NCI-H526 (cell line): ENCODE measurements at places on chromosomes 13 and 19.

- DNase-seq = no peak
Observed at GRCh38 chr13:22839603-22840530, 340.9 kb upstream of the SGCG start.

DNA sequence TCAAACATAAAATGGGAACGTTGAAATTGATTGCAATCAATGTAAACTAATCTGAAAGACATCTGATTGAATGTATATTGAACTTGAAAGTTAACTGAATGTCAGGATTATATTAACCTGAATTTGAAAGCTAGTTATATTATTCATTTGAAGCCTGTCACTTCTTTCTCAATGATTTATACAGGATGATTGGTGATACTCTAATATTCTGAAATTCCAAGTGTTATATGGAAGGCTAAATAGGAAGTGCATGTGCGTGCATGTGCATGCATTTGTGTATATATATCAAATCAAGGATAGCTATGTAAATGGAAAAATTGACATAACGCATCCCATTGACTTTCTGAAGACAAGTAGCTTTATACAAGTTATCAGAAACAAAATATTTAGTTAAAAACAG, 143.3 kb downstream of the LMO7 start:
- DNase-seq = no peak

GRCh38 chr19:43957891-43958290, 6.9 kb downstream of the ZNF221 start:
- DNase-seq = no peak

GRCh38 chr19:45040059-45040771, 1.4 kb downstream of the CLASRP start:
- no peak for DNase-seq

DNA sequence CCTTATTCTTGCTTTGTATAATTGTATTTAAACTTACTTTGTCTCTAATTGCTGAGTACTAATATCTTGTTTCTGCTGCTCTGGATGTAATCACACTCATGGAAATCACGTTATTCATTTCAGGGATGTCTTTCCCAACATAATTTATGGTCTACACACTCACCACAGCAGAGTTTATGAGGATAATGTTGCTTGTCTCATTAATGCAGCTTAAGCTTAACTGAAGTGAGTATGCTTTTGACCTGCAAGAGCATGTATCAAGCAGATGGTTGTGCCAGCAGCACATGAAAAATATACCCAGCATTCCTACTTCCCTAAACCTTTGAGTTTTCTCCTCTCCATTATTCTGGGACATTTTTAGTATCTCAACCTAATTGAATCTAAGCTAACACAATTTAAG, 1080.9 kb downstream of the SLITRK5 start:
- no peak for DNase-seq

GRCh38 chr19:884420-885211, 8.4 kb downstream of the MED16 start:
- DNase-seq = no peak
